Anterior cingulate cortex (tissue), 58 donors: ENCODE measurements at places on chromosomes 5 and 9.
A peak's percentile ranks its signal among the peaks of the same experiment; 100 is the strongest.

DNA sequence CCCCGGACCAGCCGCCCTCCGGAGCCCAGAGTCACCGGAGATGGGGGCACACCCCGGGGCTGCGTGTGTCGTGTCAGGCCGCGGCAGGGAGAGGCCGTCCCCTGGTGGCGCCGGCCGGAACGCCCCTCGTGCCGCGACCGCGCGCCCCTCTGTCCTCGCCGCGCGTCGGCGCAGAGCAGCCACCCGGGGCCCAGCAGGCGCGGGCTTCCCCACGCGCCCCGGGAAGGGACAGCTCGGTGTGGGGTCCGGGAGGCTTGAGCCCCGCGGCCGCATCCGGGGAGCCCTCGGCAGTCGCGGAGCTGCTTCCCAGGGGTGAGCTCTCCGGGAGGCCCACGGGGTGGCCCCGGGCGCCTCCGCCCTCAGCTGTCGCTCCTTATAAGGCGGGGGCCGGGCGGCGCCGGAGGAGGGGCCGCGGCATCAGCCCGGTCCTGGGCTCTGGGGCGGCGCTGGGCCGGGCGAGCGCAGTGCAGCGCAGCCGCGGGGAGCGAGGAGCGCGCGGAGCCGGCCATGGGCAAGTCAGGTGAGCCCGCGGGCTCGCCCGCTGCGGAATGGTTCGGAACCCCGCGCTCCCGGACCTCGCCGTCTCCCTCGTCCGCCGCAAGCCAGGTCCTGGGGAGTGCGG lies at the start of gene GLIPR2:
Gene GLIPR2 (plus strand): TSS at position 462 of the 622 bp plus-strand sequence. CDS start 46 bp downstream, at position 508.
- peak; percentile 76 for DNase-seq

- DNase-seq = no peak
These were observed 30.6 kb upstream of the IQGAP2 start for GRCh38 chr5:76372323-76373054.

DNA sequence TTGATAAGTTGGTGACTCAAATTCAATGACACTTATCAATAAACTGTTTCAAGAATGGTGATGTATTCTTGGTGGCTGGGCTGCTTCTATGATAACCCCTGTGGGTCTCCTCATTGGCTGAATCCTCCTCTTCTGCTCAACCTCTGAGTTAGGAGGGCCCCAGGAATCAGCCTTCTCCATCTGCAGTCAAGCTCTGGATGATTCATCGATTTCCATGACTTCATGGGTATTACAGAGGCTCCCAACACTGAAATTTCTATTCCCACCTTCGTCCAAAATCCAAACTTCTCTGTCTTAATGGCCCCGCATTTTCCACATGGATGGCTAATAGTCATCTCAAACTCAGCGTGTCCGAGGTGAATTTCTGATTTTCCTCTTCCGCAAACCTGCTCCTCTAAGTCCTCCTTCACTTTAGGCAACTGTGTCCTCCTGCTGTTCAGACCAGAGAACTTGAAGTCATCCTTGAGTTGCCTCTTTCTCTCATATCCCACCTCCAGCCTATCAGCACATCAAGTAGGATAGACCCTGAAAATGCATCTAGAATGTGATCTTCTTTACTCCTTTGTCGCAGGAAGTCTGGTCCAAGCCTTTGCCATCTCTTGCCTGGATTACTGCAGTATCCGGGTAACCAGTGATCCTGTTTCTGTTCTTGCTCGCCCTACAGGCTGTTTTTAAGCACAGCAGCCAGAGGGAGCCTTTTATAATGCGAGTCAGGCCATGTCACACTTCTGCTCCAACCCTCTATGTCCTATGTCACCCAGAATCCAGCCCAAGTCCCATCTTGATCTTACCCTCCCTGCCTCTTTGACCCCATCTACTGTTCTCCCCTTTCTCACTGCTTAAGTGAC lies 41.4 kb upstream of the IL7R start:
- DNase-seq = no peak

DNA sequence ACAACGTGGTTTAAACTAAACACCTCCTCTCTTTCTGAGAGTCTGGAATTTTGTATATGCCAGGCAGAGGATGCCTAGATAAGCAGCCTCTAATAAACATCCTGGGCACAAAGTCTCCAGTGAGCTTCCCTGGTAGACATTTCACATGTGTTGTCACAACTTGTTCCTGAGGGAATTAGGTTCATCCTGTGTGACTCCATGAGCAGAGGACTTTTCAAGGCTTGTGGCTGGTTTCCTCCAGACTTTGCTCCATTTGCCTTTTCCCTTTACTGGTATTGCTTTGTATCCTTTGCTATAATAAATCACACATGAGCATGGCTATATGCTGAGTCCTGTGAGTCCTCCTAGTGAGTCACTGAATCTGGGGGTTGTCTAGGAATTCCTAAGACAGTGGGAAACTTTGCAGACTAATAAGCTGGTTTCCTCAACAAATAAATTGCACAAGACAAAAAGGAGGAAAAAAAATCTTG lies 77.4 kb downstream of the NR2F1-AS1 start:
- DNase-seq = no peak

DNA sequence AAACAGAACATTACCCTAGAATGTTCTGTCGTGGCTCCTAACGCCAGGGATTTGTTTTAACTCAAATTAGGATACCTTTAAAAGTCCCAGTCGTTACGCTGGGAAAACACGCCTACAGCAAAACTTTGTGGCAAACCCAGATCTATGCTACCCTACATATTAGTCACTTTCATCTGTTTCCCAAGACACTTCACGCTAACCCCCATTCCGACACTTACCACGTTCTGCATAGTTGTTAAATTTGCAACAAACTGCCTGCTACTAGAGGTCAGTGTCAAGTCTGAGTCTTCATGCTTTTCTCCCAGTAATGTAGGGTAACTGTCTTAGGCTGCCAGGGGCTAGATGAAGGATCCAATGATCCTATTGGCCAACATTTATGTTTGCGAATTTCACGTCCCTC lies 140.3 kb downstream of the RASEF start:
- DNase-seq = no peak

GRCh38 chr9:77916410-77916819 lies 115.2 kb downstream of the GNAQ start:
- DNase-seq = no peak

DNA sequence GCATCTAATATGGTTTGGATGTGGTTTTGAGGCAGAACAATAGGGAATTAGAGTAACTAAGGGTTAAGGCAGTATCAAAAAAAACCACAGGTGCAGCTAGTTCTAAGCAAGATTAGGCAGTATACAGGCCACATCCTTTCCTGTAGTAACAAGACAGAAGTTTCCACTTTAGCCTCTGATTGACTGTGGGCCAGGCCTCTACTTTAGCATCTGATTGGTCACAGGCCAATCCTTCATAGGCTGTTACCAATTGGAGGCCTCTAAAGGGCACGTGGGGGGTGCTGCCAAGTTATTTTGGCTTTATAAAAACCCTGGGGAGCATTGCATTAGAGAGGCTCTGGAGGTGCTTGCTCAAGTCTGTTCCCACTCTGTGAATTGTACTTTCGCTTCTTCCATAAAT lies 144.1 kb upstream of the ST8SIA4 start:
- no peak for DNase-seq

GRCh38 chr5:123176938-123177275 lies 87.9 kb downstream of the PRDM6 start:
- no peak for DNase-seq

- no peak for DNase-seq
These were observed 861 bp downstream of the UBQLN1 start for GRCh38 chr9:83706676-83707517.

DNA sequence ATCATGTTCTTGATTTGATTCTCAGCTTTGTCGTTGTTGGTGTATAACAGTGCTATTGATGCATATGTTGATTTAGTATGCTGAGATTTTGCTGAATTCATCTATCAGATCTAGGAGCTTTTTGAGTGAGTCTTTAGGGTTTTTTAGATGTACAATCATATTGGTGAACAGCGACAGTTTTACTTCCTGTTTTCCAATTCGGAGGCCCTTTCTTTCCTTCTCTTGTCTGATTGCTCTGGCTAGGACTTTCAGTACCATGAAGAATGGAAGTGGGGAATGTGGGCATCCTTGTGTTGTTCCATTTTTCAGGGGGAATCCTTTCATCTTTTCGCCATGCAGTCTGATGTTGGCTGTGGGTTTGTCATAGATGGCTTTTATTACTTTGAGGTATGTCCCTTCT lies 100.4 kb downstream of the SGCD start:
- DNase-seq = no peak

DNA sequence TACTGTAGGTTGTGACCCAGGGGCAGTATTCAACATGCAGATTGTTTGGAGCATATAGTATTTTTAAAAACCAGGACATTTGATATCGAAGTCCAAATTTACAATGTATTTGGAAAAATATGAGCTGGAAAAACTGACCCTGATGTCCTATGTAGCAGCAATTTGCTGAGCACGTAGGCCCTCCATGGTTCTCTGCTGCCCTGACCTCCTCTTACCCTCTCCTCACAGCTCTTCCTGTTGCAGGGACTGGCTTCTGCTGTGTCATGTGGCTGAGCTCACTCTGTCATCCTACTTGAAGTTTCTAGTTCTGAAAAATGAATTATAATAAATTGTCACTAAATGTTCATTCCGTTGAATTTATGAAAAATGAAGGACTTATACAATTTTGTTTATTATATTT lies 4.1 kb upstream of the ASPN start:
- DNase-seq = no peak

GRCh38 chr5:67021521-67021920 lies 175.1 kb downstream of the CD180 start:
- no peak for DNase-seq

DNA sequence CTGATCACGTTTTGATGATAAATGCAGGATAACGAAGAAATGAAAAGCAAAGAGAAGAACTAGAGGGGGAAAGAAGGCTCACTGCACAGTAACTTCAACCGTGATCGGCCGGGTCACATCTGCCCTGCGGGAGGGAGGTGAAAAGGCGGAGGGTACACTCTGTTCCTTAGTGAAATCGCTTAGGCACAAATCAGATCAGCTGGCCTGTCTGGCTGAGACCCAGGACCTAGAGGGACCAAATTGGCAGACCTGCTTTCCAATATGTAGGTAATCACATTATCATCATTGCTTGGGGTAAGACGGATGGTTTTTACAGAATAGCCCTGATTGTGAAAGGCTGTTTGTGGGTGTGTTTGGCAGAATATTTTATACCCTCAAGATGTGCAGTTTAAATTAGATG lies 82.2 kb downstream of the SLC28A3 start:
- DNase-seq = no peak

DNA sequence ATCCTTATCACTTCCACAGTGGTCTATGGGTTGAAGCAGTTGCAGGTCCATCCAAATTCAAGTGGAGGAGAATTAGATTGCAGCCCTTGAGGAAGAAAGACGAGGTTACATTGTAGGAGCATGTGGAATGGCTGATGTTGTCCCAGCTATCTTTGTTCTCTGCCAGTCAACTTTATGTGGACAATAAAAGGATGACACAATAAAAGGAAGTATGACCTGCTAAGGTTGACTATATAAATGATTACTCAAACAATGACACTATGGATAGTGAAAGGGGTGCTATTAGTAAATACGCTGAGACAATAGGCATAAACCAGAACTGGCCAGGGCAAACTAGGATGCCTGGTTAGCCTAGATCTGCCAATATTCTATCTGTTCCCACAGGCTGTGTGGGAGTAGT lies 12.8 kb upstream of the ZNF618 start:
- DNase-seq = no peak

DNA sequence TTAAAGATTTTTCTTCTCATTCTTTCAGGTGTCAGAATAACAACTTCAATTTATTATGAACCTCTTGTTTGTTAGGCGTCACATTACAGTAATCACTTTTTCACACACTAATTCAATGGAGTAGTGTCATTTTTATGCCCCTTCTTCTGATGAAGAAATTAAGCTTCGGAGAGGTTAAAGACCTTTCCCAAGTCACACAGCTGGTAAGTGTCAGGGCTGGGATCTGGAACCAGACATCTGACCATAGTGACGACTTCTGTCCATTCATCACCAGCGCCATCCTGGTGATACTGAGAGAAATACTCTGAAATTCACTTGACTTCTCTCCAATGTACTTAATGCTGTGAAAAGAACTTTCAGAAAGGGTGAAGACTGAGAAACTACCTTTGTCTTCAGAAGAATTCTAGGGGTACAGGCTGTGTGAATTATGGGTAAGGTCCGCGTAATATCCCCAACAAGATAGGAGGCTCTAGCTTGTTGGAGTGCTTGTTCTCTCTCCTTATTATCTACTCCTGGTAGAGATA lies 173.8 kb downstream of the GAS1 start:
- DNase-seq = no peak

- DNase-seq = no peak
These were observed 359.6 kb downstream of the EBF1 start for GRCh38 chr5:158739951-158740757.

GRCh38 chr5:82620957-82621600 lies 342.9 kb upstream of the RPS23 start:
- no peak for DNase-seq

DNA sequence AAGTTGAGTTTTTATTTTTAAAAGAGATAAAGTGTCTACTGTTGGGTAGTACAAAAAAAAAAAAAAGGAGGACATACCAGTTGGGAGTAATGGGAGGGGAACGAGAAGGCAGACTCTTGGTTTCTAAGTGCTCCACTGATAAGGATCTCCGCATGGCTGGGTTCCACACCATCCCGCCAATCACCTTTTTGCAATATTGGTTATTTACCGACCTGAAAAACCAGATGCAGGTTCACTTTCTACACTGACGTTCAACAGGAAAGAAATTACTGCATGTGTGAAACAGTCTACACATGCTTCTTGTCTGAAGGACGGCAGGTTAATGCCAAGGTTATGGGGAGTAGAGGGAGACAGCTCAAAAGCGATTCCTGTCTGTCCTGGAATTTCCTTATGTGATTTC lies 75.5 kb downstream of the PTPN3 start:
- no peak for DNase-seq

GRCh38 chr9:34375901-34376595 lies 650 bp downstream of the MYORG start:
- DNase-seq = no peak

DNA sequence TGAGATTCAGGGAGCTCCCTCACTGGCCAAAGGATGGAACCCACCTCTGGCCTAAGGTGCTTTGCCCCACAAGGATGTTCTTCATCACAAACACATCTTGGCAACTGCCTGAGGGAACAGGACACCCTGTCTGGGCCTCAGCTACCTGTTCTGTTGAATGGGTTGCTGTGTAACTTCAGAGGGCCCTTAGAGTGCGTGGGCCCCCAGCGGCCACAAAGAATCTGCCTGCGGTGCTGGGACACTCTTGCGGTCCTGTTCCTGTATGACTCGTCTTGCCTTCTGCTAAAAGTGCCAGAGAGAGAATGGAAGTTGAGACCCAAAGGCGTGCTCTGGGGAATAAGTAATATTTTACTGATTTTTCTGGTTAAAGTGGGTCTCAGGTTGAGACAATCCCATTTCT lies 14.1 kb upstream of the RPL26L1 start:
- DNase-seq = no peak

GRCh38 chr5:96984506-96985192 lies 48.8 kb downstream of the LNPEP start:
- no peak for DNase-seq

GRCh38 chr5:93622240-93622885 lies 39.3 kb downstream of the NR2F1 start:
- no peak for DNase-seq

DNA sequence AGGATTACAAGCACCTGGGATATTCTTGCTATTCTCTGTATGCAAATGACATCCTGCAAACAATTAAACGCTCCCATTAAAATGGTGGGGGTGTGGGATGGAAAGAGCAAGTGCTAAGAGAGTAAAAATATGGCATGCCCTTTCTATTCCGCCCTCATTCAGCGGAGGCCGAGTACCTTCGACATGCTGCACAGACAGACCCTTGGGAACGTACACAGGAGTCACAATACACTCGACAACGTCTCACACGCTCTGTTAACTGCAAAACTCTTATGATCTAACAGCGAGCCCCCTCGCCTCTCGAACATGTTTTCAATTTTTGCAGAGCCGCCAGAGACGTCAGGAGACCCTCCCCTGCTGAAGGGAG lies 322.2 kb downstream of the CEMIP2 start:
- no peak for DNase-seq

GRCh38 chr5:96690861-96691260 lies 28.7 kb downstream of the CAST start:
- DNase-seq = no peak
